ENCODE measurements at places on chromosomes 4 and X.

DNA sequence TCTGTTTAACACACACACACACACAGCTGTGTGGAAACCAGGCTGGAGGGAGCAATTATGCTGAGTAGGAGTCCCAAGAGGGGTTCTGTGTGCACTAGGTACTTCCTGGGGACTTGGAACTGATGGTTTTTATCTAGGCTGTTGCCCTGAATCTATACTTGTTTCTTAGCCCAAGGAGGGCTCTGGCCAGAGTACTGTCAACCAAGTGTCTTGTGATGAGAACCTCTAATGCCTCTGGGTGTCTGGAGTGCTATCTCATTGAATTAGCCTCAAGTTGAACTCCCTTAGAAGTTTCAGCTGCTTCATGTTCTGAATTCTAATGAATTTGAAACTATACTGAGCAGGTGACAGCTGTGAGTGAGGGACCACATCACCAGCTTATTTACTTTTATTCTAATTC lies 16.6 kb downstream of the ARHGAP24 start:
- DNase-seq = no peak

DNA sequence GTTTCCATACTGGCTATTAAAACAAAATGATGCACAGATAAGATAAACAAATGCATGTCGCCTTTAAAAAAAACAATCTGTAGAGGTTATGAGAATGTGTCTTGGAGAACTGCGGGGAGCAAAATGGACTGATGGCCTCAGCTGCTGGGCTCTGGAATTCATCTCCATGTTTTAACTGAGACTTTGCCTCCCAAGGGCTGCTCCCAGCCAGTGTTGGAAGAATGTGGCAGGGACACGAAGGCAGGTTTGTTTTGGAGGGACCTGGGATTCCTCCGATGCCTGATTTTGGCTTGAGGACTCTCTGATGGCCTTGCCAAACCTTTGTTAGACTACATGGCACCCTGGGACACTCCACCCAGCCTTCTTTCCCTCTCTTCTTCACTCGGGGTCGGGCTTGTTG lies 83.5 kb upstream of the AP1S2 start:
- no peak for DNase-seq

- DNase-seq = no peak
Measured at GRCh38 chrX:107565015-107565414, 63.3 kb upstream of the PRPS1 start.

- DNase-seq = peak; percentile 55
Measured at GRCh38 chr4:40916880-40917279, 167.1 kb downstream of the NSUN7 start.

GRCh38 chr4:24768006-24768405 lies 27.4 kb upstream of the SOD3 start:
- DNase-seq = no peak

DNA sequence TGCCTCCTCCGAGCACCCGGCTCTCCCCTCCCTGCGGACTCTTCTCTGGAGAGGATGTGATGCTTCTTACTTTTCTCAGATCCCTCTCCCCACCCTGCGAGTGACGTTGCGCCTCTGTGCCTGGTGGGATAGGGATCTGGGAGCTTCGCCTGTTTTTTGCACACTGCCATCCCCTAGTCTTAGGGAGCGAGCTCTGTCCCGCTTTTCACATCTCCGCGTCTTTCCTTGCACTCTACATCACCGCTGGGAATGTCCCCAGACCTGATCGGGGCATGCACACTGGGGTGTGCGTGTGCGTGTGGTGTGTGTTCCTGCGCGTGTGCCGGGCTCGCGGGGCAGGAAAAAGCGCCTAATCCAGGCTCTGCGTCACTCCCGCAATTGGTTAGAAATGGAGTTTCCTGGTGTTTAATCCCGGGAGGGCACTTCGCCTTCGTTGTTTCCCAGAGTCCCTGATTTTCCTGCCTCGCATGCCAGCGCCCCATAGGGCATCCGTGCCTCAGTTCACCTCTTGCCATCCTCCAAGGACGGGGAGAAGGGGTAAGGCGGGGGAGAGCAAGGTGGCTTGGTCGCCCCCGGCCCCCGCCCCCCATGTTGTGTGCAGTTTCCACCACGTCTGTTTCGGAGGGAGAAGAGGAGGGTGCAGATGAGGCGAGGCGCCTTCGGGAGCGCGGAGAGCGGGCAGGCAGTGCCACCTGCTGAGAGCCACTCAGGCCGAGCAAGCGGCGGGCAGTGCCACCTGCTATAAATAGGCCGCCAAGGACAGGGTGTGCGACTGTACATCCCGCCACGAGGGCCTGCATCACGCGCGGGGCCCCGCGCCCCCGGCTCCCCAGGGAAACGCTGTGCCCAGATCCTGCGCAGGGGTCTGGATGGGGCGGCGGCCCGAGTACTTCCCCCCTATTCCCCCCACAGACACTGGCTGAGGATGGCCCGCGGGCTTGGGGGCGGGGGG lies 759 bp upstream of the TBC1D1 start:
- peak; percentile 6 for DNase-seq

DNA sequence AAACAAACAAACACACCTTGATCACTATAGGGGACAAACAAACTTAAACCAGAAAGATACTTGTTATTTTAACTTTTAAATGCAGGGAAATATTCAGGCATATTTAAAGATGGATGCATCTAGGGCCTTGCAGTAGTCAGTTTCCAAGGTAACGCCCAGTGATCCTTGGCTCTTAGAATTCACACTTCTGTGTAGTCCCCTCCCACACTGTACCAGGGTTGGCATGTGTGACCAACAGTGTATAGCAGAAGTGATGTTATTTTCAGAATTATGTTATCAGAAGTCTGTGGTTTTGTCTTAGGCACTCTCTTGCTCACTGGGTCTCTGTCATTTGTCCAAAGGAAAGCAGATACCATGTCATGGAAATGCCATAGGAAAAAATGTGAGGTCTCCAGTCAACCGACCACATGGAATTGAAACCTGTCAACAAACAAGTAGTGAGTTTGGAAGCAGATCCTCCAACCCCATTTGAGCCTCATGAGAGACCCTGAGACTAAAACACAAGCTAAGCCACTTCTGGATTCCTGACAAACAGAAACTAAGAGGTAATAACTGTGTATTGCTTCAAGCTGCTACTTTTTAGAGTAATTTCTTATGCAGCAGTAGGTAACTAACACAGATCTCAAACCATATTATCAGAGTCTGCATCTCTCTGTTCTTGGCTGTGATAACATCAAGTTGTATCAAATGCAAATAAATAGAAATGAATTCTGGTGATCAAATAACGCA lies 670.3 kb downstream of the KCTD8 start:
- DNase-seq = no peak

- DNase-seq = no peak
Measured at GRCh38 chr4:99394896-99395295, 40.2 kb downstream of the ADH7 start.

- no peak for DNase-seq
Measured at GRCh38 chr4:155143512-155143911, 64.9 kb upstream of the NPY2R start.

DNA sequence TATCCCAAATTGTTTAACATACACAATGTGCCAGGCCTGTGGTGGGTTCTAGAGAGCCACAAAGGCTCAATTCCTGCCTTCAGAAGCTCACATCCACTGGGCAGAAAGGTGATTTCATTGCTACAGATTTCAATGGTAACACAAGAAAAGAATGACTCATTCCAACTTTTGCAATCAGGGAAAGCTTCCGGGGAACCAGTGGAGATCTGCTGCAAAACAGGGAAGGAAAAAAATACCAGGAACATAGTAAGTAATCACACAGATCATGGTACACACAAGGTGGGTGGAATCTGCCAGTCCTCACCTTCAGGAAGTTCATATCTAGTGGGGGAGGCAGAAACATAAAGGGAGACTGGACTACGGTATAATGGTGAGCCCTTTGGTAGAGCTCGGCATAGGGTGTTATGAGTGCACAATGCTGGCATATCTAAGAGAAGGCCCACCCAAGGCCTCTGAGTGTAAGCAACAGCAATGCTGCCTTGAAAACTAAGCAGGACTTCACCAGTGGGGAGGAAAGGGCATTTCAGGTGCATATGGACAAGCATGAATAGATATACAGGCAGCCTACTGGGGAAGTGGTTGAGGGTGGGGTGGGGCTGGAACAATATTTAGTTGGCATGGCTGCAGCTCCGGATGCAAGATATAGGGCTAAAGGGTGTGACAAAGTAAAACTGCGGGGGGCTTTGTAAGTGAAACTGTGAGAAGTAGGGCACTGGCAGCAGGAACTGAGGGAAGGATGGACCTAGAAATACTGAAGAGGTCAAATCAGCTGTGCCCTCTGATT lies 24.2 kb downstream of the GPRIN3 start:
- DNase-seq = no peak

DNA sequence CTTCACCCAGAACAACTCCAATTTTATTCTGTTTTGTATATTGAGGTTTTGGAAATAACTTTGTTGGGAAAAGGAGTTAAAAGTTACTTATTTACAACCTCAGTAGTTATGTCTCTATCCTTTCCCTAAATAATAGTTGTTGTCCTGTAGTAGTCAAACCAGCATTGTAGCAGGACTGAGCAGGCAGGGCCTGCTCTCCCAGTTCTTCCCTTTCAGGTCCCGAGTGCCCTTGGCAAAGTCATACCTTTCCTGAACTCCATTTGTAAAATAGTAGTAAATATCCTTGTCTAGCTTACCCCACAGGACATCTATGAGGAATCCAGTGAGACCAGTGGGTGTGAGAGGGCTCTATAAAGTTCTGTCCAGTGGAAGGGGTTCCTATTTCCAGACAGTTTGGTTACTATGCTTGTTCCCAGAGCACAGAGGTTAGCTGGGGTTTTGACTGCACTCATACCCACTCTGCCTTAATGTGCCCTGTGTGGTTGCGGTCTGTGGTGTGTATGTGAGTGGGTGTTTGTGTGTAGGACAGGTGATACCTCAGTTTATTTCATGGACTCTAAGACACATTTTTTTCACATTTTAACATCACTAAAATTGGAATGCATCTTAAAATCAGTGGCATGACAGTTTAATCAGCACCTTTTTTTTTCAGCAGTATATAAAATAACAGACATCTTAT lies 136.3 kb downstream of the AMMECR1 start:
- no peak for DNase-seq

GRCh38 chr4:29680644-29681043 lies 1039.5 kb upstream of the PCDH7 start:
- no peak for DNase-seq

GRCh38 chrX:67961516-67961915 lies 417.7 kb downstream of the AR start:
- no peak for DNase-seq

DNA sequence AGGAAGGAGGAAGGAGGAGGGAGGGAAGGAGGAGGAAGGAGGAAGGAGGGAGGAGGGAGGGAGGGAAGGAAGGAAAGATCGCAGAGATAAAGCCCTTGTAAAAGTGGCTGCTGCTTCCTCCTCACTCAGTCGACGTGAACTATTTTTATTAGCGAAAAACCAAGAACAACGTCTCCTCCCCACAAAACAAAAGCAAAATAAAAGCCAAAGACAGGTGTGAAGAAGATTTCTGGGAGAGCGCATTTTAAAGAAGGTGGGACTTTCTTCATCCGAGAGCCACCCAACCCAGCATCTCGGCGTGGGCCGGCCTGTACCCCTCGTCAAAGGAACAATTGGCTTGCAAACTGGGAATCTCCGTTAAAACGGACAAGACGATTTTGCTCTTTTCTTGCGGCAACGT lies 40.7 kb upstream of the ASMTL start:
- no peak for DNase-seq

DNA sequence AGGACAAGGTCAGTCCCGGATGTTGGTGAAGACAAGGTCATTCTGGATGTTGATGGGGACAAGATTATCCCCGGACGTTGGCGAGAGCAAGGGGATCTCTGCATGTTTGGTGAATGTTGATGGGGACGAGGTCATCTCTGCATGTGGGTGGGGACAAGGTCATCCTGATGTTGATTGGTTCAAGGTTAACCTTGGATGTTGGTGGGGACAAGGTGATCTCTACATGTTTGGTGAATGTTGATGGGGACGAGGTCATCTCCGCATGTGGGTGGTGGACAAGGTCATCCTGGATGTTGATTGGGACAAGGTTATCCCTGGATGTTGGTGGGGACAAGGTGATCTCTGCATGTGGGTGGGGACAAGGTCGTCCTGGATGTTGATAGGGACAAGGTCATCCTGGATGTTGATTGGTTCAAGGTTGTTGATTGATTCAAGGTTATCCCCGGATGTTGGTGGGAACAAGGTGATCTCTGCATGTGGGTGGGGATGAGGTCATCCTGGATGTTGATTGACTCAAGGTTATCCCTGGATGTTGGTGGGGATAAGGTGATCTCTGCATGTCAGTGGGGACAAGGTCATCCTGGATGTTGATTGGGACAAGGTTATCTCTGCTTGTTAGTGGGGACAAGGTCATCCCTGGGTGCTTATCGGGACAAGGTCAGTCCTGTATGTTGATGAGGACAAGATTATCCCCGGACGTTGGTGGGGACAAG lies 28.8 kb upstream of the PLCXD1 start:
- no peak for DNase-seq

DNA sequence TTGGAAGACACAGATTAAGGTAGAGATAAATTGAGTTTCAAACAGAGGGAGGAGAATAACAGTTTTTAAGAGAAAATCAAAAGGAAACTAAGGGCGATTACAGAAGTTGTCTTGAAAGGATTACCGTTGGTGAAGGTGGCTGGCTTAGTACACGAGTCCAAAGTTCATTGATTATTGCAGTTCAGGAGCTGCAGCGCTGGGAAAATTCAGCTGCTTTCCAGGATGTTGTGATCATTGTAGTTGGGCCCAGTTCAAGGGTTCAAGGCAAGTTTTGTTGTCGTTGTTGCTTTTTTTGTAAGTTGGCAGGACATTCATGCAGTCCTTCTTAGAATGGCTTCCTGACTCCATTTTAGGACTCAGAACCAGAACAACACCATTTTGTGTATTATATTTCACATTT lies 461.7 kb downstream of the RAPGEF2 start:
- no peak for DNase-seq

DNA sequence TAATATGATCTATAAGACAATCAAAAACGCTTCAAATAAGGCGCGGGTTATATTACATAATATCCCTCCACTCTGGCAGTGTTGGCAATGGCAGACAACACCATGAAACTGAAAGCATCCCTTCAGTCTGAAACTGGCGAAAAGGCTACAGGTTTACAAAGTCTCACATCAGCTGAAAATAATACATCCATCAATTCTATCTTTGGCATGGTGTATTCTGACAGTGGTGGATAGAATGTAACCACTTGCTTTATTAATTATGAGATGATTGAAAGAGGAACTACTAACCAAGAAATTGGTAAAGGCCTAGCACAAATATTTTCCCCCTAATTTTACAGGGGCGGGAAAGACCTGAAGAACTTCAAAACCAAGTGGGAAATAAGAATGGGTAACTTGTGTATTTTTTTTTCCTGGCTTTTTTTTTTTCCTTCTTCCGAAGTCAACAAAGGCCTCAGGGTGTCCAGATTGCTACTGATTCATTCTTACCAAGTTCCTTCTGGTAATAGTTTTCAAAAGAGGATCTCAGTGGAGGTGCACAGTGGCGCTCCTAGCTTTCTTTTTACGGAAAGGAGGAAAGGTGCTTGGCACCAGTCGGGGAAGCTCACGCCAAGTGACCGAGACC lies 728 bp downstream of the UBA6 start:
- DNase-seq = no peak

DNA sequence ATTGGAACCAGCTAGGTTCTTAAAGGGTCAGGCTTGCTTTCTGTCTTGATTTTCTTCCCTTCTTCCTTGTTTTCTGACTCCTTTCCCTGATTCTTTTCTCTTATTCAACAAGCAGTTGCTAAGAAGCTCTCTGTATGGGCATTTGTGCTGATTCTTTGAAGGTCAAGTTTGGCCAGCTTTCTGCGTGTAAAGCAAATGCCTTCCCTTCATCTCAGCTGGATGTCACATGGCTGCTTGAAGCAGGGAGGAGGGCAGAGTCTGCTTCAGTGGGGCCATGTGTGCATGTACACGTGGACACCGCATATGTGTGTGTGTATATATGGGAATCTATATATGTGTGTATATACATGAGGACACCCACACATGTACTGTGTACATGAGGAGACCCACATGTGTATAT lies 139.9 kb upstream of the ATP6AP2 start:
- DNase-seq = no peak
